ENCODE measurements at places on chromosomes 1 and 21. TPM values are rescaled to one million over a fixed set of nuclear protein-coding genes. Genes with fewer than 3 reads are reported as not detected.

CDA gene
- polyA plus RNA-seq, result 2.8 TPM

TDRD5 gene
- not detected for polyA plus RNA-seq

RORC gene
- polyA plus RNA-seq, result not detected

COL8A2 gene
- 1.5 TPM for polyA plus RNA-seq

GBP6 gene
- polyA plus RNA-seq, result not detected

GPR157 gene
- 1.1 TPM for polyA plus RNA-seq

CLEC20A gene
- not detected for polyA plus RNA-seq

LRRC42 gene
- polyA plus RNA-seq, result 44.5 TPM

NUF2 gene
- polyA plus RNA-seq, result 8.1 TPM

RXRG gene
- not detected for polyA plus RNA-seq

BCAN gene
- not detected for polyA plus RNA-seq

OR2W3 gene
- not detected for polyA plus RNA-seq

VSIG8 gene
- polyA plus RNA-seq, result not detected

C1orf226 gene
- 0.11 TPM for polyA plus RNA-seq

SERTAD4 gene
- 1.8 TPM for polyA plus RNA-seq

LCA5L gene
- 1.1 TPM for polyA plus RNA-seq

ATPAF1 gene
- 85.6 TPM for polyA plus RNA-seq

GSTM5 gene
- 12.5 TPM for polyA plus RNA-seq

LCE2A gene
- not detected for polyA plus RNA-seq

CHI3L2 gene
- 1.0 TPM for polyA plus RNA-seq

WNT4 gene
- polyA plus RNA-seq, result not detected

LMOD1 gene
- 52.6 TPM for polyA plus RNA-seq

DCDC2B gene
- polyA plus RNA-seq, result not detected

ESPN gene
- not detected for polyA plus RNA-seq

RERE gene
- 14.3 TPM for polyA plus RNA-seq

MIA3 gene
- polyA plus RNA-seq, result 47.2 TPM

MYCL gene
- 0.77 TPM for polyA plus RNA-seq

SLC35F3 gene
- 0.05 TPM for polyA plus RNA-seq

UBE2U gene
- polyA plus RNA-seq, result not detected

LRRIQ3 gene
- polyA plus RNA-seq, result 1.1 TPM

FOXD3 gene
- polyA plus RNA-seq, result not detected

PFKFB2 gene
- 1.7 TPM for polyA plus RNA-seq

NCF2 gene
- polyA plus RNA-seq, result 0.43 TPM

AMY1C gene
- polyA plus RNA-seq, result not detected

RSPH1 gene
- polyA plus RNA-seq, result not detected

TMEM39B gene
- 16.2 TPM for polyA plus RNA-seq

CITED4 gene
- polyA plus RNA-seq, result 0.98 TPM

ADGRL2 gene
- 24.8 TPM for polyA plus RNA-seq

BATF3 gene
- polyA plus RNA-seq, result 1.5 TPM

OVAAL gene
- not detected for polyA plus RNA-seq

MRPL20 gene
- polyA plus RNA-seq, result 140 TPM

CYP4A11 gene
- polyA plus RNA-seq, result not detected

SMPDL3B gene
- 0.07 TPM for polyA plus RNA-seq

ACTL8 gene
- 0.05 TPM for polyA plus RNA-seq

ZNF687 gene
- polyA plus RNA-seq, result 10.5 TPM

CD48 gene
- not detected for polyA plus RNA-seq

ATP5PO gene
- polyA plus RNA-seq, result 365 TPM

OLIG2 gene
- polyA plus RNA-seq, result not detected

FAM163A gene
- polyA plus RNA-seq, result not detected

KTI12 gene
- polyA plus RNA-seq, result 9.8 TPM

FCRL2 gene
- polyA plus RNA-seq, result not detected

SLAMF8 gene
- not detected for polyA plus RNA-seq

PUM1 gene
- polyA plus RNA-seq, result 73.0 TPM

All from AG04450 (cell line).